ENCODE measurements at places on chromosomes 3 and 15.

DNA sequence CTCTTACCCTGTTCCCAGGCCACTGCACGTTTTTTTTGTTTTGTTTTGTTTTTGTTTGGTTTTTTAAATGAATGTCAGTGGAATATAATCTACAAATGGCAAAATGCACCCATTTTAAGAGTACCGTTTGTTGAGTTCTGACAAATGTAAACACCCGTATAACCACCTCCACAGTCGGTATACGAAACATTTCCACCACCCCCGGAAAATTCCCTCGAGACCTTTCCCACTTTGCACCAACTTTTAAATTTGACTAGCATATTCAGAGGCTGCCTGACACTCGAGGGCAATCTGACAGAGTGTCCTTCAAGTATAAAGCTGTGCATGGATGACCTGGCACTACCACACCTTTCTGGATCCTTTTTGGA is 613 bp upstream of the ARHGEF3 start:
- DNase-seq, result no peak

- DNase-seq, result no peak
Measured at GRCh38 chr3:127767126-127767525, 55.2 kb downstream of the MGLL start.

GRCh38 chr3:98902351-98902740 is 851 bp upstream of the DCBLD2 start:
- no peak for DNase-seq

DNA sequence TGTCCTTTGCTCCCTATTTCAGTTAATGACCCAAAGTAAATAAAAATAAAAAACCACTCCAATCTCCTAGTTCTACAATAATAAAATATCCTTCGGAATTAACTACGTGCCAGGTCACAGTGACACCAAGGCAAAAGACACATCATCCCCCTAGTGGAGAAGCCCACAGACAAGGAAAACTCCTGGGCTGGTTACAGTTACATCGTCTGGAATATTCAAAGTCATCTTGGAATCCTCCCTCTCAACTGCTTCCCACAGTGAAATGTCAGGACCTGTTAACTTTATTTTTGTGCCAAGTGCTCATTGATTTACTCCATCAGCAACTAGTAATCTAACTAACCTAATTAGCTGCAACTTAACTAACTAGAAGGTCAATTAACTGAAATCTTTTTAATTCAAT is 349.3 kb downstream of the MAGI1 start:
- DNase-seq, result no peak

DNA sequence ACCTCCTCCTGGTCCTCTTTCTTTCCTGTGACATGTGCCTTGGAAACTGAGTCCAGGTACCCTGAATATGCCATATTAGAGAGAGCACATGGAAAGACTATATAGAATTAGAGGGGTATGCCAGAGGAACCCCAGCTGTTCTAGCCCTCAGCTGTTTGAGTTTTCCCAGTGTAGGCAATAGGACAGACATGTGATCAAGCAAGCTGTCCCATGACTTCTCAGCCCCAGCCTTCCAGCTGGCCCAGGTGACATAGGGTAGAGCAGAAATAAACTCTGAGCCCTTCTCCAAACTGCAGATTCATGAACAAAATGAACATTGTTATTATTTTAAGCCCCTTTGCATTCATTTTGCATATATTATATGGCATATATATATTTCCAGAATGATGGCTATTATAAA is 118.7 kb downstream of the PPM1L start:
- no peak for DNase-seq

Measured in NCI-H460 (cell line).